ENCODE measurements at places on chromosomes 1 and 21.

- no peak for DNase-seq
These were observed 315.9 kb upstream of the GREM2 start for GRCh38 chr1:240927821-240928220.

- no peak for DNase-seq
These were observed 50.2 kb downstream of the EDN2 start for GRCh38 chr1:41434306-41434705.

GRCh38 chr1:61077676-61078541 is 4.5 kb upstream of the NFIA start:
- DNase-seq, result peak; percentile 99

- DNase-seq, result peak; percentile 4
These were observed 1.5 kb upstream of the PRDX6 start for GRCh38 chr1:173475564-173476196.

DNA sequence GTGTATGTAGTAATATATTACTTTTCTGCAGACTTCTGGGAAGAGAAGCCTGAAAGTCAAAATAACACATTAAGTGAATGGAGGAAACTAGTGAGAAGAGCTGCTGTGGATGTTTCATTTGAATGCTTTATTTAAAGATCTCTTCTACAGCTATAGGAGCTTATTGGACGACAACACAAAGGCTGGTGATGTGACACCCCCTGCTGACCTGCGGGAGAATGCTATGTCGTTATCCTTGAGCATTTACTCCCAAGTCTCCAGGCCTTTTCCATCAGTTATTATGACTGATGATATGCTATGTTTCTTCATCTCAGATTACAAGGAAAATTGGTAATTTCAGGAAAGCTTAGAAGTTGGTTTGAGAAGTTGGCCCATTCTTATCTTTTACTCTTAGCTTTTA is 22.3 kb upstream of the PLA2G4A start:
- peak; percentile 48 for DNase-seq

DNA sequence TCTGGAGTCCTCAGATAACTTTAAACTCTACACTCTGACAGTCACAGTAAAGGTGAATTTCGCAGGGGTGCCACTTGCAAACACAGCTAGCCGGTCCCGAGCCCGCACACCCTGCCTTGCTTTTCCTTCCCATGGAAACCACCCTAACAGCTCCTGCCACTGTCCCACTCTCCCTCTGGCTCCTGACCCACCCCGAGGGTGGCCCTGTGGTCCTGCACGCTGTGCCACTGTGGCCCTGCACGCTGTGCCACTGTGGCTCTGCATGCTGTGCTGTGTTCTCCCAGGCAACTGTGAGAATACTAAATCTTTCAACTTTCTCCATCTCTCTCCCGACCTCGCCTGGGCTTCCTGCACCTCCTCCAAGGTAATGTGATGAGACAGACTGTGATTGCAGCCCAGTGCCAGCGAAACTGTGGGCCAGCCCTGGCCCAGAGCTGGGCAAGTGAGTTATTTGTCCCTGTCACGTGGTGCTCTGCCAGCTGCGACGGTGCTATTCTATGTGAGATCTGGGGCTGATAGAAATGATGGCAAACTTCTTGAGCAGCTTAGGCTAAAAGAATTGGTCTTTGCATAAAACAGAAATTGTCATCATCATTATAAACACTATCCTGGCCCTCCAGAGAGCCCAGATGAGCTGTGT is 63.4 kb upstream of the TARBP1 start:
- no peak for DNase-seq

DNA sequence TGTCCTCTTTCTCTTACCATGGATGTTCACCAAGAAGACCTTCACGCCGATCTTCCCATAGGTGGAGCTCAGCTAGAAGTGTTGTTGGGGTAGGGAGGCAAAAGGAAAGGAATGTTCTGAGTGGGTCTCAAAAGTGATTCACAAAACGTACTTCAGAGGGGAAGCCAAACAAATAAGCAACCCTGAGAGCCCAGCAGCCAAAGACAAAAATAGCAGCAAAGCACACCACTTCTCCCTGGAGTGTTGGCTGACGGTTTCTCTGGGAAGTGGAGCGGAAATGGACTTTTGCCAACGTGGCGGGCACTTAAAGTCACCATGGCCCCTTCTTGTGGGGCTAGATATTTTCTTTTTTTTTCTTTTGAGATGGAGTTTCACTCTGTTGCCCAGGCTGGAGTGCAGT is 23.1 kb downstream of the SLC26A9 start:
- DNase-seq, result no peak

GRCh38 chr1:48332115-48332514 is 109.6 kb downstream of the SLC5A9 start:
- DNase-seq, result peak; percentile 0

DNA sequence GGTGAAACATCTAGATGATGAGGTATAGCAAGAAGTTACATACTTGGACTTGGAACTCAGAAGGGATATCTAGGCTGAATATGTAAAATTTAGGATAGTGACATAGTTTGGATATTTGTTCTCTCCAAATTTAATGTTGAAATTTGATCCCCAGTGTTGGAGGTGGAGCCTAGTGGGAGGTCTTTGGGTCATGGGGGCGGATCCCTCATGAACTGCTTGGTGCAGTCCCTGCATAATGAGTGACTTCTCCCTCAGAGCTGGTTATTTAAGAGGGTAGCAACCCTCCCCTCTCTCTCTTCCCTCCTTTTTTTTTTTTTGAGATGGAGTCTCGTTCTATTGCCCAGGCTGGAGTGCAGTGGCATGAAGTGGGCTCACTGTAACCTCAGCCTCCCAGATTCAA is 15.5 kb downstream of the ST3GAL3 start:
- DNase-seq, result no peak

GRCh38 chr1:180563026-180563827 is 4.5 kb downstream of the OVAAL start:
- DNase-seq, result no peak

- DNase-seq, result no peak
These were observed 317.5 kb downstream of the ASTN1 start for GRCh38 chr1:176847052-176847451.

- DNase-seq, result no peak
These were observed 1.1 kb upstream of the EDN2 start for GRCh38 chr1:41485605-41486004.

DNA sequence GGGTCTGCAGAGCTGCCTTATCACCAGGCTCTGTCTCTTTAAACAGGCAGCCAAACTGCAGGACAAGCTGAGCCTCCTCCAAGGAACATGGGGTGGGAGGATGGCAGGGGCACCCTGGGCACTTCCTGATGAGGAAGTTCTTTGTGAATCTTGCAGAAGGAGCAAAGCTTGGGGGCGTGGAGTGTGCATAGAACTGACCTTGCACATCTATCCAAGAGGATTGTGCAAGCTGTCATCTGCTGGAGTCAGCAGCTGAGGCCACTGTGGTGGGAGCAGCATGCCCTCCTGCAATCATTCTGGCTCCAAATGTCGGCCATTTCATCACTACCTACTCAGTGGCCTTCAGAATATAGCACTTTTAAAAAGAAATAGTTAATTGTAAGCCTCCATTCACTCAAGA is 182.2 kb downstream of the AJAP1 start:
- no peak for DNase-seq

DNA sequence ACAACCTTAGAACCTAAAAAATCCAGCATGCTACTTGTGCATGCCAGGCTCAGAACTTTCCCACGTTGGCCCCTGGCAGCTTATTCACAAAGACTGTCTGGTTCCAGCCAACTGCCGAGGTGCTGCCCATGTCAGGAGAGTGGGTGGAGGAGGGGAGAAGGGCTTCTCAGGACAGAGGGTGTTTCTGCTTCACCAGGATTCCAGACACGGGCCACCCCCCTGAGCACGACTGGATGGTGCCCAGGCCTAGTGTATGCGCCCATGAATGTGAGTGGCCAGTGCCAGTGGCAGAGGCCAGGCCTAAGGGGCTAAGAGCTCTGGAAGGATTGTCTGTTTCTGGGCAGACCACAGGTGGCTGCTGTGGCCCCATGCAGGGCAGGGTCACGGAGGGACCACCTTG is 148.2 kb upstream of the COL6A1 start:
- no peak for DNase-seq

GRCh38 chr1:54404939-54405897 is 976 bp downstream of the SSBP3 start:
- peak; percentile 31 for DNase-seq

DNA sequence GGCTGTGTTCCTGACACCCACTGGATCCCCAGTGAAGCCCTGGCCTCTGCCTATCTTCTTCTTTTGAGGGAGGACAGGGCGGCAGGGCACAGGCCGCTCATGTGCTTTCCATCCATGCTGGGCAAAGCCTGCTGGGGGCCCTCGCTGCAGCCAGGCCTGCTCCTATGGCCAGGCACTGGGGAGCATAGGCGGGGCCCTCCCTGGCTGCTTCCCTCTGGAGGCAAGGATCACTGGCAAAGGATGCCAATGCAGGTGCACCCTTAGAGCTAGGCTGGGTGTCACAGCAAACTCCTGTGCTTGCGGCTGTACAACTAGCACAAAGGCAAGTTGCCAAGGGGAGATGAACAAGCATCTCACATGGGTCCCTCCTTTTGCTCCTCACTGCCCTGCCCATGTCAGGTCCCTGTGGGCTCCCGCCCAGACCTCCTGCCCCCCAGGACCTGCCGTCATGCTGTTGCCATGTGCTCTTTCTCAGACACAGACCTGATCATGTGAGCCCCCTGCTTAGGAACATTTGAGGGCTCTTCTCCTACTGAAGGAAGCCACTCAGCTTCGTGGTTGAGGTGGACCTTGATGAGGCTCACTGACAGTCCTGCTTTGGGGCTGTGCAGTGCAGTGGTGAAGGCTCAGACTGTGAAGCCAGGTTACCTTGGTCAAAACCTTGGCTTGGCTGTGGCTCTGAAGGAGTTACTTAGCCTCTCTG is 393.6 kb downstream of the PTPRU start:
- no peak for DNase-seq

GRCh38 chr1:155078469-155079209 is at the start of gene EFNA3:
Gene EFNA3, plus strand, starts transcription at chr1:155078837. Its CDS starts 105 bp downstream, at chr1:155078942.
- peak; percentile 49 for DNase-seq

DNA sequence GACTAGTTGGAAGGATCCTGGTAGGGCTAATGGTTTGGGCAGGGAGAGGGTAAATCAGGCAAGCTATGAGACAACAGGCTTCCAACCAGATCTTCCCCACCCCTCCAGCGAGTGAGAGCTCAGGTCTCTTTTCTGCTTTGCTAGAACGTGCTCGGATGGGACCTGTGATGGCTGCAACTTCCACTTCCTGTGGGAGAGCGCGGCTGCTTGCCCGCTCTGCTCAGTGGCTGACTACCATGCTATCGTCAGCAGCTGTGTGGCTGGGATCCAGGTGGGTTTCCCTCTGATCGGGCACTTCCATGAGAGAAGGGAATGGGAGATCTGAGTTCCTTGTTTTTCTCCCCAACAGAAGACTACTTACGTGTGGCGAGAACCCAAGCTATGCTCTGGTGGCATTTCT is 14.0 kb upstream of the SARS1 start:
- DNase-seq, result peak; percentile 41

GRCh38 chr1:248837045-248837780 is 811 bp upstream of the ZNF672 start:
- no peak for DNase-seq

GRCh38 chr1:10881046-10881445 is 84.6 kb upstream of the CASZ1 start:
- DNase-seq, result no peak

DNA sequence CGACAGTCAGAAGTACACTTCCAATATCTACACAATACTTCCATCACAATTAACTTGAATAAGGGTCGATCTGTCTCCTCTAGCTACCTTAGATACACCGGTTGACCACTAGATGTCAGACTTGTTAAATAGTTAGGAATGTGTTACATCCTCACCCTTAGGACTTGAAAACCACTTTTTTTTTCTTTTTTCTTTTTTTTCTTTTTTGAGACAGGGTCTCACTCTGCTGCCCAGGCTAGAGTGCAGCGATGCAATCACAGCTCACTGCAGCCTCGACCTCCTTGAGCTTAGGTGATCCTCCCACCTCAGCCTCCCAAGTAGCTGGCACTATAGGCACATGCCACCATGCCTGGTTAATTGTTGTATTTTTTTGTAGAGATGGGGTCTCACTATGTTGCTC is 120.4 kb upstream of the GREM2 start:
- DNase-seq, result peak; percentile 36

GRCh38 chr1:81689531-81689941 is 111.2 kb upstream of the ADGRL2 start:
- no peak for DNase-seq

DNA sequence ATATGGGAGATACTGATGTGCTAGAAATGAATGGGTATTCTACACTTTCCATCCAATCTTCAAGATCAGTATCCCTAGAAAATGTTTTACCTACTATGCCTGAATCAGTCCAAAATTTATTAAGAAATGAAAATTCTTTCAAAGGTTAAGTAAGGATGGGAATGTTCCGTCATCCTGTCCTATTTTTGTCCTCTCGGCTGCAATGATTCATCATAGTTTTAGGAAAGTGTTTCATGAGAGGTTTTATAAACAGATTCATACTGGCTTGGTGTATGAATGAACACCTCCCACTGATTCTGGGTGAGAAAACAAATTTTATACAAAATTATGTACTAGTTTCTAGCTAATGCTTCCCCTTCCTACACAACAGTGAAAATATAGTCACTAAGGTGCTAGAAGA is 504.6 kb upstream of the NR5A2 start:
- no peak for DNase-seq

- no peak for DNase-seq
These were observed 15.6 kb upstream of the ACADM start for GRCh38 chr1:75708910-75709309.

DNA sequence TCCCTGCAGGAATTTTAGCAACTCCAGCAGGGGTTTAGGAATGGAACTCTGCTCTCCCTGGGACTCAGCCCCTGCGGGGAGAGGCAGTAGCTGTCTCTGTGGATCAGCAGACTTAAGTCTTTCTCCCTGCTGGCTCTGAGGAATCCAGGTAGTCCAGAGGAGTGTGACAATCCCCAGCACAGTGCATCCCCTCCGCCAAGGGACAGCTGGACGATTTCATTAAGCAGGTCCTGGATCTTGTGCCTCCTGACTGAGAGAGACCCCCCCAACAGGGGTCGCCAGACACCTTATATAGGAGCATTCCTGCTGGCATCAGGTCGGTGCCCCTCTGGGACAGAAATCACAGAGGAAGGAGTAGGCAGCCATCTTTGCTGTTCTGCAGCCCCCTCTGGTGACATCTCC is 30.6 kb downstream of the AKT3 start:
- DNase-seq, result no peak

DNA sequence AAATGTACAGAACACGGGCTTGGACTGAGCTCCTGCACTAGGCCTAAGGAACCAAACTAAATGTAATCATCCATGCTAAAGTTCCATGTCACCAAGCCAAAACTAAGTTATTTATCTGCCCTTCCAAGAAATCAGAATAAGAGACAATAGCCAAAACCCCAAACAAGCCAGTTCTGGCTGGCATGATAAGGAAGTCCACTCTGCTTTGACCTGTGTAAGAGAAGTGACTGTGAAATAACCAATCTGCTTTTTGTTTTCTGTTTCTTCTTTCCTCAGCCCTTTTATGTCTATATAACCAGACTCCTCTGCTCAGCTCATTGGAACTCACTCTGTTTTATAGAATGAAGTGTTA is 15.1 kb downstream of the PLPPR5 start:
- no peak for DNase-seq
